Left lung (tissue), 14 donors: ENCODE measurements at places on chromosomes 7 and 10.

GRCh38 chr7:132765861-132766260, 189.6 kb upstream of the PLXNA4 start:
- no peak overlapping the region for H3K4me3 ChIP-seq
- no peaks in the 10 kb centered on the region for H3K36me3 ChIP-seq
- DNase-seq: no peak
- no peaks in the 10 kb centered on the region for H3K27me3 ChIP-seq
- no peaks in the 10 kb centered on the region for H3K4me1 ChIP-seq

GRCh38 chr7:28626221-28626620, 213.9 kb downstream of the CREB5 start:
- H3K4me3 ChIP-seq: no peak overlapping the region
- no peak for DNase-seq

DNA sequence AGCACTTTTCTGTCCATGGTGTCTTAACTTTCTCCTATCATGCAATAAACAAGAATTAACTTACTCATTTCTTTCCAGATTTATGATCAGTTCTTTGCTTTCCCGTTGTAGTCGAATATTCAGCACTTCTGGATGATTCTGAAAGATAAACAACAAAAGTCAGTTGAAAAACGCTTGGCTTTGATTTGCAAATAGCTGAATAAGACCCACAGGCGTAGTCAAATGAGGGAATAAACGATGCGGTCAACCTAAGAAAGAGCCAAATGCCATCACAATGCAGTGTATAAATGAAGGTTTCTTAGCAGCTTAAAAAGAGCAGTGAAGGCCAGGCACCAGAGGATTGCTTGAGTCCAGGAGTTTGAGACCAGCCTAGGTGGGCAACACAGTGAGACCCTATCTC, 109.4 kb downstream of the ADAM12 start:
- no peak for DNase-seq
- no peak overlapping the region for H3K4me3 ChIP-seq
- no peak overlapping the region for H3K27ac ChIP-seq
- H3K27me3 ChIP-seq: no peaks in the 10 kb centered on the region
- no peaks in the 10 kb centered on the region for H3K4me1 ChIP-seq
- no peaks in the 10 kb centered on the region for H3K36me3 ChIP-seq

- no peak for DNase-seq
- no peaks in the 10 kb centered on the region for H3K36me3 ChIP-seq
- no peaks in the 10 kb centered on the region for H3K27me3 ChIP-seq
- no peak overlapping the region for H3K27ac ChIP-seq
Observed at GRCh38 chr10:16792675-16793074, 24.5 kb downstream of the RSU1 start.

GRCh38 chr10:48792121-48792520, 107.4 kb downstream of the WDFY4 start:
- no peak overlapping the region for H3K27ac ChIP-seq
- no peak overlapping the region for H3K4me3 ChIP-seq
- no peaks in the 10 kb centered on the region for H3K27me3 ChIP-seq
- DNase-seq: no peak

- H3K4me1 ChIP-seq: no peaks in the 10 kb centered on the region
- DNase-seq: no peak
- H3K36me3 ChIP-seq: no peaks in the 10 kb centered on the region
- no peak overlapping the region for H3K27ac ChIP-seq
- H3K27me3 ChIP-seq: no peaks in the 10 kb centered on the region
Observed at GRCh38 chr7:46490406-46490805, 569.3 kb upstream of the IGFBP3 start.

DNA sequence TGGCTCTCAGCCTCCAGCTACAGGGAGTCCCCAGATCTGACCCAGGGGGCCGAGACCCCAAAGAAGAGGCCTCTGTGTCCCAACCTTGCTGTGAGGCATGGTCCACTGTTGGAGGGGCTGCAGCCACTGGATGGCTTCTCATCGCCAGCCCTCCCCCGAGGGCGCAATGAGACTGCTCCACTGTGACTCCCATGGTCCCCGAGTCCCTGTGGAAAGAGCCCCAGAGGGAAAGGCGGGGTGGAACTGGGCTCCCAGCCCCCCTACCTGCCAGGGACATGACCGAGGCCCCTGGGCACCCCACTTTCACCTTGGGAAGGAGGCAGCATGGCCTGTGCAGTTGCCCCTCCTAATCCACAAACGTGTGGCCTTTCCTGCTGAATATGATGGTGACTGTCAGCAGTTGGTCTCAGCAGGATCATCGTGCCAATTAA, 33.5 kb upstream of the RET start:
- no peaks in the 10 kb centered on the region for H3K36me3 ChIP-seq
- no peak overlapping the region for H3K27ac ChIP-seq
- no peak overlapping the region for H3K4me3 ChIP-seq

DNA sequence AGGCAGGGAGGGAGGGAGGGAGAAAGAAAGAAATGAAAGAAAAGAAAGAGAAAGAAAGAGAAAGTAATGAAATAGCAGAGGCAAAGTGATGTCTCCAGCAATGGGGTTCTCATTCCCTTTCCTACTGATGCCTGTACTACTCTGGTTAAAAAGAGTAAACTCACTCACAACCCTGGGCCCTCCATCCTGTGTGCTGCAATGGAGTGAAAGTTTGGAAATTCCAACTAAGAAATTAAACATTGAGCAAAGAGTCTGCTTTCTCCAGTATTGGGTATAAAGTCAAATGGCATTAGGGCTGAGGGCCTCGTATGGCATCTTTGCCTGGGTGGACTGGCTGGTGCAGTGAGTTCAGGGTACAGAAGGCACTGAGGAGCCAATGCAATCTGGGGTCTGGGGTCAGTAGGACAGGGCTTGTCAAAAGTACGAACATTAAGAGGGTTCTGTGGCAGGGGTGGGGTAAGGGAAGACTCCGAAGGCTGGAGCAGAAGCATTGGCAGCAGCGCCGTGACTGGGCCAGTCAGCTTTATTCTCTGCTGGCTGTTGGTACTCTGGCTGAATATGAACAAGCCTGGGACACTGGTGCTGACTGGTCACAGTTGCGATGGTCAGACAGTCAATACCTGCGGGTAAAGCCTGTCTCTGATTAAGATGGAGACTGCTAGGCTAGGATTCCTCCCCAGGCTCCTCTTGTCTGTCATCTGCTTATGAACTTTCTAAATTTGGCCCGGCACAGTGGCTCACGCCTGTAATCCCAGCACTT, 24.1 kb upstream of the TNS3 start:
- no peak overlapping the region for H3K4me3 ChIP-seq
- H3K27ac ChIP-seq: no peak overlapping the region
- H3K27me3 ChIP-seq: no peaks in the 10 kb centered on the region
- no peak for DNase-seq
- H3K4me1 ChIP-seq: peaks cover 40% of the 10 kb centered on the region
- no peaks in the 10 kb centered on the region for H3K36me3 ChIP-seq

- no peaks in the 10 kb centered on the region for H3K36me3 ChIP-seq
- peak; percentile 76 for DNase-seq
- peak overlapping the region; percentile 24 for H3K4me3 ChIP-seq
- H3K4me1 ChIP-seq: peaks cover 11% of the 10 kb centered on the region
- H3K27ac ChIP-seq: no peak overlapping the region
- peaks cover 40% of the 10 kb centered on the region for H3K27me3 ChIP-seq
Observed at GRCh38 chr7:44309271-44310091, 15.9 kb downstream of the CAMK2B start.

DNA sequence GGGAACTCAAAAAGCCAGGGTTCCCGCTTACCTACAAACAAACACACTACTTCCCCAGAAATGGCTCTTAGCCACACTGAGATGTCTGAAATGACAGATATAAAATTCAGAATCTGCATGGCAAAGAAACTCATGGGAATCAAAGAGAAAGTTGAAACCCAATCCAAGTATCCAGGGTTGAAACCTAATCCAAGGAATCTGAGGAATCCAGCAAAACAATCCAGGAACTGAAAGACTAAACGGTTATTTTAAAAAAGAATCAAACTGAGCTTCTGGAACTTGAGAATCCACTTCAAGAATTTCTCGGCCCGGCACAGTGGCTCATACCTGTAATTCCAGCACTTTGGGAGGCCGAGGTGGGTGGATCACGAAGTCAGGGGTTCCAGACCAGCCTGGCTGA, 568.8 kb downstream of the POM121L12 start:
- no peak overlapping the region for H3K27ac ChIP-seq
- H3K27me3 ChIP-seq: no peaks in the 10 kb centered on the region
- no peak for DNase-seq
- no peaks in the 10 kb centered on the region for H3K36me3 ChIP-seq
- no peak overlapping the region for H3K4me3 ChIP-seq

- no peak overlapping the region for H3K27ac ChIP-seq
- peaks cover 2% of the 10 kb centered on the region for H3K27me3 ChIP-seq
- no peak overlapping the region for H3K4me3 ChIP-seq
- no peaks in the 10 kb centered on the region for H3K36me3 ChIP-seq
- no peak for DNase-seq
- no peaks in the 10 kb centered on the region for H3K4me1 ChIP-seq
Observed at GRCh38 chr7:155871211-155871610, 58.9 kb upstream of the SHH start.

DNA sequence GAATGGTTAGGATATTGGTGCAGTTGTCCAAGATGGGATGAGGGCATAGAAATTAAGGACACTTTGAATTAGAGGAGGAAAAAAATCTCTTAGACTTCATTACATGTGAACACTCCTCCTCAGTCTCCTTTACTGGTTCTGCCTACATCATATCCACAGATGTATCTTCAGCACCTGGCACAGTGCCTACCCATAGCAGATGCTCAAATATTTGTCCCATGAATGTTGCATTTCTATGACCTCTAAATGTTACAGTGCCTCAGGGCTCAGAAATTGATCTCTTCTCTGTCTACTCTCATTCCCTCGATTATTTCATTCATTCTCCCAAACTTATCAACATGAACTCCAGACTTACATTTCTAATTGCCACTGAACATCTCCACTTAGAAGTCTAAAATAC, 17.1 kb downstream of the CNNM1 start:
- H3K4me1 ChIP-seq: no peaks in the 10 kb centered on the region
- H3K27ac ChIP-seq: no peak overlapping the region
- no peaks in the 10 kb centered on the region for H3K27me3 ChIP-seq
- DNase-seq: no peak
- no peaks in the 10 kb centered on the region for H3K36me3 ChIP-seq

GRCh38 chr7:29340696-29341095, 146.1 kb downstream of the CHN2 start:
- no peak overlapping the region for H3K27ac ChIP-seq
- no peaks in the 10 kb centered on the region for H3K27me3 ChIP-seq
- no peaks in the 10 kb centered on the region for H3K4me1 ChIP-seq
- no peak overlapping the region for H3K4me3 ChIP-seq
- no peak for DNase-seq

DNA sequence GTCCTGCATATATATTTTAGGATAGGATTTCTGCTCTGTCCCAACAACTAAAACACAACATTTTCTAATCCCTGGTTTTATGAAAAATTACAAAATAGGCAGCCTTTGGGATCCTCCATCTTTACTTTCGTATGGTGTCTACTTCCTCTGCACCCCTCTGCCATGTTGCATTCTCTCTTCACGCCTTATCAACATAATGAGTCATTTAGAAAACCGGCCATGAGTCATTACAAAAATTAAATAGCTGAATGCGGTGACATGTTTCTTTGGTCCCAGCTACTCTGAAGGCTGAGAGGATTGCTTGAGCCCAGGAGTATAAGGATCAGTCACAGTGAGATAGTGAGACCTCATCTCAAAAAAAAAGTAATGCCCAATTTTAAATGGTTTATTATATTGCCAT, 148.1 kb upstream of the CELF2 start:
- H3K4me3 ChIP-seq: no peak overlapping the region
- DNase-seq: no peak
- H3K27ac ChIP-seq: no peak overlapping the region
- H3K4me1 ChIP-seq: peaks cover 9% of the 10 kb centered on the region

- H3K36me3 ChIP-seq: no peaks in the 10 kb centered on the region
- H3K27ac ChIP-seq: no peak overlapping the region
- H3K27me3 ChIP-seq: no peaks in the 10 kb centered on the region
Observed at GRCh38 chr7:157949711-157950110, 612.9 kb downstream of the DNAJB6 start.

DNA sequence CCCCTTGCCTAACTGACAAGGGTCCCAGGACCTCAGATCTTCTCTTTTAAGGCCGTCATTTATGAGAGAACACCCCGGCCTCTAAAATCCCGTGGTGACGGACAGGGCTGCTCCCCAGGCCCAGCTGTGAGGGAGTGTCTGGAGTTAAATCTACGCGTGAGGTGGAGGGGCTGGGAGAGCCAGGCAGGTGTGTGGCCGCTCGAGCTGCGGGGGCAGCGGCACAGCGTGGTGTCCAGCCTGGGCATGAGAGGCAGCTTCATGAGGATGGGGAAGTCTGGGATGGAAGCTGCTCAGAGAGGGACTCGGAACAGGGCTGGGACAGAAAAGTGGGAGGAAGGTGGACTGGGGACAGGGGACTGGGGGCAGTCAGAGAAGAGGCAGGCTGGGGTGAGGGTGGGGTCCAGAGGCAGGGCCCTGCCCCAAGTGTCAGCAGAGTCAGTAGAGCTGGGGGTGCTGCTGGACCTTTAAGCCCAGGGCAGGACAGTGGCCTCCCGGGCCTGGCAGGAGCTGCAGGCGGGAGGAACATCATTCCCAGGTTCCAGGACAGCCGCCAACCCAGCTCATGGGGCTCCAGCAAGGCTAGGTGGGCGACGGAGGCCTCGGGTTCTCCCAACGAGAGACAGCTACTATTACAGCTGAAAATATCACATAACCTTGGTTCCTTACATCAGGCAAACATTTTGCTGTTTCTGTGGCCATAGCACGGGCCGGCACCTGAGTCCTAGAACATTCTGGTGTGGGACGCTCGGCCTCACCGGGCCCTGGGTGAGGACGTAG, 55.2 kb downstream of the JAKMIP3 start:
- no peaks in the 10 kb centered on the region for H3K36me3 ChIP-seq
- H3K4me1 ChIP-seq: no peaks in the 10 kb centered on the region
- H3K27ac ChIP-seq: no peak overlapping the region
- H3K4me3 ChIP-seq: no peak overlapping the region
- H3K27me3 ChIP-seq: peaks cover 4% of the 10 kb centered on the region

- H3K27ac ChIP-seq: peak overlapping the region; percentile 87
- no peak for DNase-seq
- no peak overlapping the region for H3K4me3 ChIP-seq
- no peaks in the 10 kb centered on the region for H3K36me3 ChIP-seq
- H3K27me3 ChIP-seq: no peaks in the 10 kb centered on the region
- peaks cover 95% of the 10 kb centered on the region for H3K4me1 ChIP-seq
Observed at GRCh38 chr10:124685261-124685660, 58.9 kb downstream of the FAM53B start.

- DNase-seq: no peak
- no peaks in the 10 kb centered on the region for H3K27me3 ChIP-seq
- H3K36me3 ChIP-seq: no peaks in the 10 kb centered on the region
Observed at GRCh38 chr7:94492601-94493000, 17.0 kb upstream of the CASD1 start.

GRCh38 chr7:18570890-18571478, 75.4 kb downstream of the HDAC9 start:
- H3K4me3 ChIP-seq: no peak overlapping the region
- H3K36me3 ChIP-seq: no peaks in the 10 kb centered on the region
- H3K4me1 ChIP-seq: no peaks in the 10 kb centered on the region
- no peak overlapping the region for H3K27ac ChIP-seq
- no peaks in the 10 kb centered on the region for H3K27me3 ChIP-seq
